NCI-H1436 treated with DMSO at 0.1 percent for 48 hours (cell line): ENCODE measurements at places on chromosomes 11 and 22.

- no peak for DNase-seq
These were observed 57.2 kb downstream of the INSC start for GRCh38 chr11:15171956-15172355.

DNA sequence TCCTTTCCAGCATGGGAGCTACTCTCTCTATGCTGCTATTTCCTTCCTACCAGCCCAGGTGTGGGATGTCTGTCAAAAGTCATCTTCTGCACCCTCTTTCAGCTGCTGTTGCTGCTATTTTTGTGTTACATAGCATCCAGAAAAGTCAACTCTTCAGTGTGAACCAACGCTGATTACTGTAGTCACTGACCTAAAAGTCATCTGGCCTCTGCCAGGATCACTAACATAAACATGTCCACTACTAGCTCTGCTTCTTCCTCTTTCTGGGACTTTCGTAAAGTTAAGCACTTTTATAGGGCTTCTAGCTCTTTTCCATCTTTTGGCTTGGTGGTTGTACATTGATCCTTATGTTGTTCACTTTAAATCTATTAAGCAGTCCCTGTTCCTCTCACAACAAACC lies 90.2 kb upstream of the CARD18 start:
- DNase-seq = no peak

DNA sequence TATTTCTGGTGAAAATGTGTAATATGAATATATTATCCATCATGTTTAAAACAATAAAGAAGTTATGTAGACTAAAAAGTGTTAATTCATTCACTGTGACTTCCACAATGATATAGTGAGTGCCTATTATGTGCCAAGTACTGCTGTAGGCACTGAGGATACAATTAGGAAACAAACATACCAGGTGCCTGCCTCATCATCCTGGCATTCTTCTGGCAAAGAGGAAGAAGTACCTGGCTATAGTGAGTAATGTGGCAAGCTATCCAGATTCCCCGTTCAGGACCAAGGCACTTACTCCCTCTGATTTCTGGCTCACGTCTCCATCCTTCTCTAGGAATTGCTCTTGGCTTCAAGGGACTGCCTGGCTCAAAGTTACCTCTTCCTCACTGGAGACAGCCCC lies 77.5 kb upstream of the CLMP start:
- DNase-seq = no peak

GRCh38 chr11:82823647-82824619 lies 76.3 kb downstream of the PRCP start:
- no peak for DNase-seq

- DNase-seq = no peak
These were observed 91.2 kb upstream of the CD44 start for GRCh38 chr11:35047769-35048168.

- DNase-seq = no peak
These were observed 193.7 kb upstream of the TBCEL start for GRCh38 chr11:120830085-120830620.
